NCI-H1048 (cell line): ENCODE measurements at places on chromosomes 7 and 10.

GRCh38 chr7:157406971-157407370 is 70.2 kb downstream of the DNAJB6 start:
- no peak for DNase-seq

GRCh38 chr7:90690159-90690858 is 94.2 kb downstream of the CDK14 start:
- DNase-seq = no peak

DNA sequence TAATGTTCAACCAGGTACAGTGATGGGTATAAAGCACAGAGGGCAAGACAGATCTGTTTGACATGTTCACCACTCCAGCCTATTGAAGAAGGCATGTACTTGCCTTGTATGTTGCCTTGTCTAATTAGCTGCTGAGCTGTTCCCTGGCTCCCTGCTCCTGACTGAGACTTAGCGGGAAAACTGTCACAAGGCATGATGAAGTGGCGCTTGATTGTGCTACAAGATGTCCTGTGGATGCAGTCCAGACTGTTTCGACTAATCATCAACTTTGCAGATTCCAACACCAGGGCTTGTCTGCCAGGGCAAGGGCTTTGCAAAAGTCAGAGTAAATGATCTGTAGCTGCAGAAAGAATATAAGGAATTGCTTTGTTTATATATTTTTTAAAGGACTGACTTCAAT is 136.2 kb upstream of the NRBF2 start:
- DNase-seq = no peak

GRCh38 chr7:145718129-145718528 is 398.5 kb upstream of the CNTNAP2 start:
- DNase-seq = no peak

- no peak for DNase-seq
These were observed 86.6 kb downstream of the ITGB8 start for GRCh38 chr7:20417260-20417659.

DNA sequence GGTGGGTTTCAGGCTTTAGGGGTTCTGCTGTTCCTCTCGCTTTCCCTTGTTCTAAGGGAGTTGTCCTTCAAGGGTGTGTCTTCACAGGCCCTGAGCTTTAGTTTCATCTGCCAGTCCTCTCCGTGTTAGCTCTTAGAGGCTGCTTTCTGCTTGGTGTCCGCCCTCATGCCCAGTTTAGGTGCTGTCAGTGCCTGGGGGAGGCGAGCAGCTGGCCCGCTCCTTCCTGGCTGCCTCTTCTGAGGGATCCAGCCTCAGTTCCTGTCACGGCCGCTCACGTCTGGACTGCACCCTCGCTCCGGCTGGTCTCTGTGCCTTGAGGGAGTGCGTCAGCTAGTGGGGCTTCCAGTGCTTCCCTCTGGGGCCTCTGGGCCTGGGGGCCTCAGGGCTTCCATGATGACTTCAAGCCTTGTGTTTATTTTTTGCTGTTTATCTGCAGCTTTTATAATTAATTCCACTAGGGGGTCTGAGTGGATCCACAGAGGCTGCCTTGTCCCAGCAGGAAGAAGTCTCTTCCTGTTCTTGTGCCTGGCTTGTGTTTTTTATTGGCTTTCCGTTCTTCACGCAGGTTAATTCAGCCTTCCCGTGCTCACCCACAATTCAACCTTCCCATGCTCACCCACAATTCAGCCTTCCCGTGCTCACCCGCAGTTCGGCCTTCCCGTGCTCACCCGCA is 33.0 kb downstream of the WDR37 start:
- no peak for DNase-seq

DNA sequence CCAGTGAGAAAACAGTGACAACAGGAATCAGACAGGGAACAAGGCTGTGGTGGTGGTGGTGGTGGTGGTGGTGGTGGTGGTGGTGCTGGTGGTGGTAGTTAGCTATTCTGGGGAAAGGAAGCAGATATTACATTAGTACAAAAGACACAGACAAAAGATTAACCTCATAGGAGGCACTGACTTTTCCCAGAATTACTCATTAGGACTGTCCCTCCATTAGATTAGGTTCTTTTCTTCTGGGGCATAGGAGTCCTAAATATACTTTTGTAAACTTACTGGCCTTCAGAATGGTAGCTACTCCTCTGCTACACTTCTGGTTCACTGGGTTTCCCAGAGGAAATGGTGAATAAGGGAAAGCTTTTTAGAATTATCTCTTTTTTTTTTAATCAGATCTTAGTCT is 156.6 kb upstream of the SEMA3D start:
- no peak for DNase-seq

DNA sequence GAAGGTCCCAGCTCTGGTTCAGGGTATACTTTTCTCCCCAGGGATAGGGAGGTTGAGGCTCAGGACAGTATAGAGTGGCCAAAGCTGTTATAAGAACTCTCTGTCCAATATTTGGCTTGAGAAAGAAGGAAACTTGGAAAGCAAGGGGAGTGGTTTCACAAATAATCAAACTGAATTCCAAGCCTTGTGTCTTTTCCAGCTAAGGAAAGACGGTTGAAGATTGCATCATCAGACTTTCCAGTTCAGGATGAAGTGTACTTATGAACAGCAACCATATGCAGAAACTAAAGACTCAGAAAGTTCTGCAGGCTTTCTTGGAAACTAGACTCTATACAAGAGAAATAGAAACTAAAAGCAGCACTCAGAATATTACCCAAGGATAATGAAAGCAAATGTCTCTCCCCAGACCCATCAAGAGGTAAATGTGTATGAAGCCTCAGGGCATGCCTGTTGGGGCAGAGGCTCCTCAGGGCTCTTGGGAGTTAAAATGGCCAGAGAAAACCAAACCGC is 46.4 kb downstream of the RAMP3 start:
- DNase-seq = no peak

GRCh38 chr10:48400129-48400849 is 93.8 kb downstream of the MAPK8 start:
- DNase-seq = no peak

GRCh38 chr10:26622891-26623290 is 74.6 kb upstream of the PDSS1 start:
- DNase-seq = no peak

- DNase-seq = no peak
These were observed 120.1 kb downstream of the PTPN20 start for GRCh38 chr10:47031211-47031900.

DNA sequence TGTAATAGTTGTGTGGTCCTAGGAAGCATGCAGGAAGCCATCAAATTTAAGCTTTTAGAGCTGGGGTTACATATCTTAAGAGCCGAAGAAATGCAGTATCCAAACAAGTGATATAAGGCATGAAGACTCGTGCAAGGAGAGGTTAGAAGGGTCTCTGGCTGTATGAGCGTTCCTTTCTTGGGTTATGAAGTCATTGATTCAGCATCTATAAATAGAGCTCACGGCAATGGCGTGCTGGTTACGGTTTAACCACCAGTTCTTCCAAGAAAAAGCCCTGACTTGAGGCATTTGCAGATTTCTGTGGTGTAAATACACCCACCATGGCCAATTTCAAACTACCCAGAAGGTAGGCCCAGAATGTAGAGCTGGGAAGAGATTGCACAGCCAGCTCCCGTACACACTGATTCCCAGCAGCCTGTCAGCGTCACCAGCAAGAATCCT is 72.0 kb upstream of the KAT6B start:
- no peak for DNase-seq

- no peak for DNase-seq
These were observed 90.1 kb downstream of the GRM3 start for GRCh38 chr7:86733783-86734182.

DNA sequence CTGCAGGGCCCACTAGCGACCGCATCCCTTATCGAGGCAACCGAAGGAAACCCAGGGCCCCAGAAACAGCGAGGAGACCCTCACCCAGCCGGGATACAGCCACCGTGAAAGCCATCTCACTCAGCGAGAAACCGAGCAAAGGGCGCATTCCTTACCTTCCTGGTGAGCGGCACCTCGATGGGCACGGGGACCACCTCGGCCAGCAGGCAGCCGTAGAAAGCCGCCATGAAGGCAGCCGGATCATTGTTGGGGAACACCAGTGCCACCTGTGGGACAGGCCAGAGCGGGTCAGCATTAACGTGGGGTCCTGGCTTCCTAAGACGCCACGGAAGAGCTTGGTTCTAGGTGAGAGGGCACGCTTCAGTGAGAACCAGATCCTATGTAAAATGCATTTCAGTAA is 263.7 kb downstream of the ZMYND11 start:
- no peak for DNase-seq

GRCh38 chr7:116408166-116408565 is 91.4 kb upstream of the CAV2 start:
- no peak for DNase-seq

GRCh38 chr10:49076319-49076718 is 39.0 kb downstream of the VSTM4 start:
- DNase-seq = no peak

DNA sequence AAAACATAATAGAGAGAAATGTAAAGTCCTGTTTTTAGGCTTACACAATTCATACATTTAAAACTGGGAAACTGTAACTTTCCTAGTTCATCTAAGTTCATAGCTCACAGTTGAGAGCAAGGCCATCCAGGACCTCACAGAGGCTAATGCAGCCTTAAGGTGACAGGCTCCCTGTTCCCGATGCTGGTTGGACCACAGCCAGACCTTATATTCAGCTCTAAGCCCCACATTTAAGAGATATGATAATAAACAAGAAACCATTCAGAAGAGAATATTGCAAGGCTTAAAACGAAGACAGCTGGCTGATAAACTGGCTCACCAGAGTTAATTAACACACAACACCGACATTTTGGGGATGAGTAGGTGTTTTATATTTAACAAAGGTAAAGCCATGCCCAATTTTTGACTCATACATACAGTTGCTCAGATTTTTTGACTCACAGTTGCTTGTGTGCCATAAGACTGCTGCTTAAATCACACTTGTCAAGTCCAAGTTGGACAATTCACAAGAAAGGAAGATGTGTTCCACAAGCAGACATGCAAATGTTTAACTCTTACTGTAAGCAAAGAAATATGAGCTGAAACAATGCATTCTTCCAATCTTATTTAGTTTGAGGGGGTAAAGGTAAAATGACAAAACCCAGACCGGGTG is 41.1 kb upstream of the TMEM213 start:
- DNase-seq = no peak

GRCh38 chr7:129751916-129752315 is 140.4 kb downstream of the NRF1 start:
- DNase-seq = no peak

DNA sequence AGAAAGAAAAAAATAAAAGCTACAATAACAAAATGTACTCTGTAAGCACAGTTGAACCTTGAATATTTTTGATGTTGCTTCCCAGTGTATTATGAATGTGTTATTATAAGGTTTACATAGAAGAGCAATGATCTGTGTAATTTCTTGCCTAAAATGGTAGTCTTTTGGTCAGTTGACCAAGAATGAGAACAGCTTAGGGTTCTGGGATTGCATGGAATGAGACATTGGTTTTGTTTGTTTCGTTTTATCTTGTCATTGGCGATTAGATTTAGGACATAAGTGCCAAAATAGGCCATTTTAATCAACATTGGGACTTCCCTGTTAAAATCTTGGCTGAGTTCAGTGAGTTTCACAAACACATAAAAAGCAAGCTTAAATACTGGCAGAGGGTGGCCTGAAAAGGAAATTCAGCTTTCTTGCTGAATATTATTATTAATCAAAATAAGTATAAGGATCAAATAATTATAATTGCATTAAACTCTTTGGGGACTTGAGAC is 49.1 kb upstream of the GLCCI1 start:
- no peak for DNase-seq

DNA sequence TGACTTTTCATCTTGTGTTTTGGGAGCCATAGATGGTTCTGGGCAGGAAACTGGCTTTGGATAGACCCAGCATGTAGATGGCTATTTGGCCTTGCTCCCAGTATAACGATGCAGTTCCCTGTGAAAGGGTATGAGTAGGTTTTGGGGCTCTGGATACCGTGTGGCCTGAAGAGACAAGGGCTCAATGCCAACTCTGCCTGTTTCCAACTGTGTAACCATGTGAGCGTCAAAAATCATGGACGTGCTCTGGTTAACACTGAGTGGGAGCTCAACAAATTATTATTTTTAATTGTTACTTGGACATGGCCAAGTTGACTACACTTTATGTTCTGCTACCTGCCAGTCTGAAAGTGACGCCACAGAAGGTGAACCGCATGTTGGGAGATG is 41.8 kb downstream of the EGFR start:
- DNase-seq = no peak

- no peak for DNase-seq
These were observed 26.3 kb upstream of the COMTD1 start for GRCh38 chr10:75261813-75262705.

DNA sequence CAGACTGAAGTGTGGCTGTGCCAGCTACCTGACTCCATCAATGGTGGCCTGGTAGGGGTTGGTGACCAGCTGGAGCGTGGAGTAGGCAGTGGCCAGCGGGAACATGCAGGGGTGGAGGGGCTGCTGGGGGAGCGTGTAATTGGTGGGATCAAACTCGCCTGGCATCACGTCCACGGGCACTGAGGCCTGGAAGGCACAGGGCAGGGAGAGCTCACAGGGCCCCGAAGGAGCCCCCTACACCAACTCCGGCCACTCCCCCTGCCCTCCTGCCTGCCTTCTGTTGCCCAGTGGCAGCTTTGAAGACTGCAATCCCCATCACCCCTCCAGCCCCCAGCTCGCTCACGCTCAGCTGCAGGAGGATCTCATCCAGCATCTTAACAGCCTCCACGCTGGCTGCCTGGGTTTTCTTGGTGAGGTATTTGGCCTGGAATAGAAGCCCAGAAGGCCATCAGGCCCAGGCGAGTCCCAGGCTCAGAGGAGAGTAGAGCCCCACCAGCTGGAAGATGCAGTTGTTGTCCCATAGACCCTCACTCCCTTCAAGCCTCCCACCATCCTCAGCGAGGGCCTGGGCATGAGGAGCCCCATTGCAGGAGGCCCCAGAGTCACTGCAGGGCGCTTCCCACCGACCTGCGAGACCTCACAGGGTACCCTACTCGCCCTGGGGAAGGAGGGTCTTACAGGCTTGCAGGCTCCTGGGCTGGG is 7.1 kb downstream of the POLD2 start:
- no peak for DNase-seq

GRCh38 chr7:142556740-142557139 is 192.5 kb upstream of the PRSS1 start:
- DNase-seq = no peak

DNA sequence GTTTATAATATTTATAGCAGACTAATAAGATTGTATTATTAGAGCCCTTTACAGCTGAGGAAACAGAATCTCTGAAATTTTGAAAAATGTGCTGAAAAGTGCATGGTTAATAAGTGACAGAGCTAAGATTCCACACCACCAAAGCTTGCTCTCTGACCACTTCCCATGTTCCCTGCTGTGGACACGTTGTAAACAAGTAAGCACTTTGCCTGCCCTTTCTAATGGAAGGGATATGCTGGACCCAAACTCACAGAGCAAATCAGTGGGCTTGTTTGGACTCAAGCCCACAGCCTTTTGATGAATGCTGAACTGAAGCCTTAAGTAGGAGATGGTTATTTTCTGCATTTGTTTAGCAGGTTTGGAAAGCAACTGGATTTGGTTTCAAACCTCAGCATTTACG is 214.0 kb upstream of the TMEM72 start:
- DNase-seq = no peak

DNA sequence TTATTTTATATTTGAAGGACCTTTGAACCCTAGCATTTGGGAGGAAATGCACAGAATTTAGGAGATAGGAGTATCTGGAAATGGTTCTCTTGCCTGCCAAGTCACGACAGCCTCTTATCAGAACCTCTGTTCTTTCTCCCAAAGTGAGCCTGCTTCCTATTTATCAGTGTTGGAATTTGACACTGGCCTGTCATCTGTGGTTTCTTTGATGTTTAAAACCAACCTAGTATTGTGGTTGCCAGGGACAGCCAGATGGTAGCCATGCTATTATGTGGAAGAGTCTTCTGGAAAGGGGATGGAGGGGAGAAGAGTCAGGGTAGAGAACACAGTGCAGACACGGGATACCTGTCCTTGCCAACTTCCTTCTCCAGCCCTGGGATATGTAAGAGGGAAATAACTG is 21.1 kb downstream of the ZNF282 start:
- DNase-seq = no peak
